ENCODE measurements at places on chromosomes 12 and 14.

DNA sequence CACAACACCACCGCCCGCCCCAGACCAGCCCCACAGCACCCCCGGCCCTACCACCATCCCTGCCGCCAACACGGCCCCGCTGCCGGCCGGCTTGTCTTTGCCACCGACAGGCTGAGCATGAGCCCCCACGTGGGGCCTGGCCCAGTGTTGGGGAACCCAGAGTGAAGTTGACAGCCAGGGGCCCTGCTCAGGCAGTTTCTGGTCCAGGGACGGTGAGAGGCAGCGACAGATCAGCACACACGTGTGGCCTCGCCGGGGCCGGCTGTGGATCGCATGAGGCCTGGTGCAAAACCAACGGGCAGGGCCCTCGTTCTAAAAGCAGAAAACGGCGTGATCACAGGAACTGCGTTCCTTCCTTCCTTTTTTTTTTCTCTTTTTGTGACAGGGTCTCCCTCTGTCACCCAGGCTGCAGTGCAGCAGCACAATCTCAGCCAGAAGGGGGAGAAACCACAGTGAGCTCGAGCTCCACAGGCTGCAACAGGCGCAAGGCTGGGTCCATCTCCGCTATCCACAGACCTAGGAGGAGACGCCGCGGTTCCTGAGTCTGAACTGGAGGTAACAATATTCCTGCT is 50.5 kb upstream of the FBRSL1 start:
- no peak for DNase-seq

GRCh38 chr14:99132821-99133635 is 139.0 kb downstream of the BCL11B start:
- no peak for DNase-seq

GRCh38 chr12:94867066-94867855 is 136.2 kb downstream of the NDUFA12 start:
- DNase-seq, result no peak

DNA sequence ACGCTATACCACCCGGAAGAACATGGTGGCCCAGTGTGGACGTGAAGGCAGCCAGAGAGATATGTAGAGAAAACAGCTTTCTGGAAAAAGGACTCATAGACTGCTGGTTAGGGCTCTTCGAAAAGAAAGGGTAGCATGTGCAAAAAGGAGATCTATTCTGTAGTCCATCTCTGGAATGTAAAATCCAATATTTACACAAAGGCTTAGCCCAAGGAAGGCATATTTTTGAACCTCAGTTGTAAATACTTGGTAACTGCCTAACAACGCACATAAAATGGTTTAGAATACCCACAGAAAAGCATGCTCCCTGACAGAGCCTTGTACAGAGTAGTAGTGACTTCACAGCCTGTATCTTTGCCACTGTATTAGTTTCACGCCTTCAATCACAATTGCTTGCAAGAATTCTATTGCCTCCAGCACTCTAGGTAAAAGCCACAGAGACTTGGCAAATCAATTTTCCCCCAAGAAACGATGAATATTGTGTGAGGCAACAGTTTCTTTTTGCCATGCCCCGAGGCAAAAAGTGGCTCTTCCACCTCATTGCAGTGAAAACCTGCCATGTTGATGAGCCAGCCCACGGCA is 59.2 kb downstream of the TRIM9 start:
- DNase-seq, result no peak

- DNase-seq, result no peak
Measured at GRCh38 chr14:99559286-99559990, 44.6 kb downstream of the CCDC85C start.

- DNase-seq, result no peak
Measured at GRCh38 chr14:24177891-24178290, 6.0 kb downstream of the REC8 start.

DNA sequence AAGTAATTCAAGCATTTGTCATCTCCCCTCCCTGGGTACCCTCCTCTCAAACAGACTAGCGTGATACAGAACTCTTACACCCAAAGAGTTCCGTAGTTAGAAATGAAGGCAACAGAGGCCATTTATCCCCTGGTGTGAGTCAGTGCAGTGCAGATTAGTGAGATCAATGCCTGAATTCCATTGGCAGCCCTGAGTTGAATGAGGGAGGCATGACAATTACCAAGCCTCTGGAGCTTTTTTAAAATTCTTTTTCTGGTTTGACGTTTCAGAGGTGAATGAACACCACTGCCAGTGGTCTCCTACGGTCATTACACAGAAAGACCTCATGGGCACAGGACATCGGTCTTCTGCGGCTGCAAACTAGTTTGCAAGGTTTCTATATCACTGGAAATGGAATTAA is 94.4 kb downstream of the PRIMA1 start:
- DNase-seq, result no peak

DNA sequence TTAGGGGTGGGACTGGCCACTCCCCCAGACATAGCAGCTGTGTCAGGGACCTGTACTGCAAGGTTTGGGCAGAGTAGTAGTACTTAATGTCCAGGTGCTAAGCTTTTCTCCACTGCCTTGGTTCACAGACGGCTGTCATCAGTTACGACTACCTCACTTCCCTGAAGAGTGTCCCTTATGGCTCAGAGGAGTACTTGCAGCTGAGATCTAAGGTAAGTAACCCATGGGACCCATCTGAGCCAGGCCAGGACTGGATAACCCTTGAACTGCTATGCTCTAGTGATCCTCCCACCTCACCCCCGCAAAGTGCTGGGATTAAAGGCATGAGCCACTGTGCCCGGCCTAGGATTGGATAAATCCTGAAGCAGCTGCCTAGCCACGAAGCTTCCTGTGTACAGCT is 22.4 kb downstream of the ADCK1 start:
- DNase-seq, result no peak

GRCh38 chr14:70036665-70037064 is 152.1 kb downstream of the SLC8A3 start:
- no peak for DNase-seq

DNA sequence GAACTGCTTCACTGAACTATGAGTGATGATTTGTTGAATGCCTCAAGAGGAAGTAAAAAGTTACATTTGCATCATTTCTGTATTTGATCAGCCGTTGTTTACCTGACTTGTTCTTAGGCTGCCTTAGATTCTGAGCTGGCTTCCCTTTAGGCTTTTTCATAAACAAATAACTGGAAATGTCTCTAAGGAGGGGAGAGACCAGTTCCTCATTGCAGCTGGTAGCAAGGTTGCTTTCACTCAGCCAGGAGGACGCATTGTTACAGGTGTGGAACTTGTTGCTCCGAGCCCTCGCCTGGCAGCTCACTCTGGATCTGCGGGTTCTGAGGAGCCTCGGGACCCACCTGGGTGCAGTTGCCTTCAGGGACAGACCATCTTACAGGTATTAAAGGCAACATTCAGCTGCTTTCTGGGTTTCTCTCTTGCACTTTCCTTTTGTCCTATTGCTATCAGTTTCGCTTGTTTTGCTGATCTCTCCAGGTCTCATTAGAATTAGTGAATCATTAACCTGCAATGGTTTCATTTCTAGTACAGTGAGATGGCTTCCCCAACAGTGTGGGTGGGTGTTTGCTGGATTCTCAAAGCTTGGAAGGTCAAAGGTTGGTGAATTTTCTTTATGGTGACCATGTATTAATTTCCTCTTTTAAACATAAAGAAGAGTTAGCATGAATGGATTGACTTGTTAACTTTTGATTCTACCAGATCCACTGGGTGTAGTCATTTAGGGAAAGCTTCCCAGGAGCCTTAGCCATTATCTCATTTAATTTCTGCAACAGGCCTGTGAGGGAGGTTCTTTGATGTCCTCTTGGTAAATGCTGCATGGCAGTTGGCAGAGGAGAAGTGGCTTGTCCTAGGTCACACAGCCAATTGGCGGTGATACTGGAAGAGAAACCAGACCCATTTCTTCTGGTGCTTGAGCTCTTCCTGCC is at the start of gene PLEKHG7:
PLEKHG7 (plus strand) TSS at position 236 of the 926 bp plus-strand sequence. CDS start 3,643 bp downstream, outside the sequence.
- no peak for DNase-seq

GRCh38 chr14:24613241-24613640 is 3.8 kb upstream of the GZMH start:
- no peak for DNase-seq

DNA sequence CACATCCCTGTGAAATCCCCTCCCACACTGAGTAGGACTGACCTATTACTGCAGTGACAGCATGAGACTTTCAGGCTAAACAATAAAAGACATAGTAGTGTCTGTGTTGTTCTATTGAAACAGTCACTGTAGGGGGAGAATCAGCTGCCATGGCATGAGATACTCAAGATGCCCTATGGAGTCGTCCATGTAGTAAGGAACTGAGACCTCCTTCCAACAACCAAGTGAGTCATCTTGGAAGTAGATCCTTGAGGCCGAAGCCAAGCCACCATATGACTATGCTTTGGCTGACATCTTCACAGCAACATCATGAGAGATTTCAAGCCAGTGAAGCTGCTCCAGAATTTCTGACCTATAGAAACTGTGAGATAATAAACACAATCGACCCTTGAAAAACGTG is 12.1 kb upstream of the LRP6 start:
- no peak for DNase-seq

DNA sequence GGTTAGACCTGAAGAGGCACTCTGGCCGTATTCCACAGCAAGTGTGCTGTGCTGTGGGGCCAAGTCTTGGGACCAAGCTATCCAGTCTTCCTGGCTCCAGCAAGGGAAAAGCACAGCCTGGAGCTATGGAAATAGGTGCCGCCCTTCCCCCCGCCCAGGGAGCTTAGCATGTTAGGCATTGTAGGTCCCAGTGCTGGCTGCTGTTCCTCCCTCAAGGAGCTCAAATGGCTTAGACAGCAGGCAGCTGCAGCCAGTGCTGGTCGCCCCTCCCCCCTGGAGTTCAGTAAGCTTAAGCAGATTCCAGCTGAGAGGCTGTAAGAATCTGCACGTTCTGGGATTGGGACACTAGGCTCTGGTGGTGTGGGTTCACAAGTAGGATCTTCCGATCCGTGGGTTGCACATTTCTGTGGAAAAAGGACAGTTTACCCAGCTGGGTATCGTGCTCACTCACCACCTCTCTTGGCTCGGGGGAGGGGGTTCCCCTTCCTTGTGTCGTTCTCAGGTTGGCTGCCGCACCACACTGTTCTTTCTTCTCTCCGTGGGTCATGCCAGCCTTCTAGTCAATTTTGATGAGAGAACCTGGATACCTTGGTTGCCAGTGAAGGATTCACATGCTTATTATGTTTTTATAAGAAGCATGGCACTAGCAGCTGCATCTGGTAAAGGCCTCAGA is 127.3 kb downstream of the CNTN1 start:
- no peak for DNase-seq

DNA sequence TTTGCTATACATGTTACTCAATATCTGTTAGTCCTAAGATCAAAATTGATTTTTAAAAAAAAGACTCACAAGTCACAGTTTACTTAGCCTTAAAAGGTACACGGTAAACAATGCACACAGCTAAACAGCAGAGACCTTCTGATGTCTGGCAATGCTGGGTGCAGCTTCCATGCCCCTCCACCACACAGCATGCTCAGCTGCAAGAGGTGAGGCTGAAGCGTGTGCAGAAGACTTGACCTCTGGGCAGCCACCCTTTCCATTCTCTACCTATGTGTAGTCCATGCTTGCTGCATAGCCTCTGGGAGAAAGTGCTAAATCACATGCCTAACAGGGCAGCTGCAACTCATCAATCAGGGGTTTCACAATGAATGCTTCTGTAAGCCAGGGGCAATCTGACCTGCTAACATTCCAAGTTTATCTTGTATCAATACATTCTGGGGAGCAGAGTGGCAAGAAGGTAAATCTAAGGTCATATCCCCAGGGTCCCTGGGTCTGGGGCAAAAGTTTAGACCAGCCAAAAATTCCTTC is 44.5 kb upstream of the AMN1 start:
- no peak for DNase-seq

- no peak for DNase-seq
Measured at GRCh38 chr14:87170179-87170578, 822.8 kb downstream of the GALC start.

DNA sequence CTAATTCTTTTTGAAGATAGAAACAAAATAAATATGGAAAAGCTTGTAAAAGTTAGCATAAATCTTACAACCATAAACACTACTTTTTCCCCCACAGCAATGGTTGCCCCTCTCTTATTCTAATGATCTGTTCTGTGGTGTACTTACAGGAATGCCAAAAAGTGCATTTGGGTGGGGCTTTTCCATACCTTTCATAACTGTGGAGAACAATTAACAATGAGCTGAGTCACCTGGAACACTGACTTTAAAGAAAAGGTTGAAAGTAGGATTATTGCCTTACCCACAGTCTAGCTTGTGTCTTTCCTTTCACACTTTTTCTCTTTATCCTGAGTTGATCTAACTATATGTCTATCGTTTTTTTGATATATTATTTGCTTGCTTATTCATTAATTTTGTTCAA is 86.9 kb downstream of the TPH2 start:
- DNase-seq, result no peak

DNA sequence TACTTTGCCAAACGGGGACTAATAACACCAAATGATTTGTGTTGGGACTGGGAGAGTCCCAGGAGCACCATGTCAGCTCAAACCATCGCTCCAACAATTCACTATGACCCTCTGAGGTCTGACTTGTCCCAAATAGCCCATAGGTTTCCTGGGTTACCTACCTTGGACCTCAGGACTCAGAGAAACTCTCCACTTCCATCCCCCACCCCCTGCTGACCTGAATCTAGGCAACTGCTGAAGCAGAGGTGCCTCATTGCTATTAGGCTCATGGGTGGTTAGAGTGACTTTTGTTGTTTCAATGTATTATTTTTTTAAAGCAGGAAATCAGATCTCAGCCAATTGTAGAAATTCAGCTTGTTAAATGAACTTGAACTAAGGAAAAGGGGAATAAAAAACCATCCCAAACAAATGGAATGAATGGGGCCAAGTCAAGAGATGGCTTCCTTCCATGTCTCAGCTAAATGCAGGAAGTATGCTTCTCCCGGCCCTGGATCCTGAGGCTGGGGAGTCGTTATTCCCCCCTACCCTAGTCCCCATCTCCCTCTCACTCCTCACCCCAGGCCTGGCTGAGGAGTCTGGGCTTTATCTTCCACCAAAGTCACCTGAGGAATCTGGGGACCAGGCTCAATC is 80.9 kb upstream of the SLC24A4 start:
- DNase-seq, result no peak

DNA sequence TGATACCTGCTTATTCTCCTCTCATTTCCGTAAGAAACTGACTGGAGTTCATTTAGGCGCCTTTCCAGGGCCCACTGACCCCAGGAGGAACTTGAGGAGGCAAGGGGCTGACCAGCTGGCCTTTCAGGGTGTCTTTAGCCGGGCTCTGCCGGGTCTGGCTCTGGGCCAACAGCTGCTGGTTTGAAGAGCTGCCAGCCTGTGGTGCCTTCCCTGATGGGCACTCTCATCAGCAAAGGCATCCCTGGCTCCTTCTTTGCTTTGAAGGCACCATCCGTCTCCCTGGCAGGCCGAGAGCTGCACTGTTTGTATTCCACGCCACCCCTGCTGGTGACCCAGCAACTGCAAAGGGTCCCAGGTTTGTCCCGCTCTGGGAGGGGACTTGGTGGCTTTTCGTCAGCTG is 42.0 kb downstream of the IQSEC3 start:
- DNase-seq, result no peak

- DNase-seq, result no peak
Measured at GRCh38 chr14:75155169-75155568, 21.2 kb downstream of the TMED10 start.

DNA sequence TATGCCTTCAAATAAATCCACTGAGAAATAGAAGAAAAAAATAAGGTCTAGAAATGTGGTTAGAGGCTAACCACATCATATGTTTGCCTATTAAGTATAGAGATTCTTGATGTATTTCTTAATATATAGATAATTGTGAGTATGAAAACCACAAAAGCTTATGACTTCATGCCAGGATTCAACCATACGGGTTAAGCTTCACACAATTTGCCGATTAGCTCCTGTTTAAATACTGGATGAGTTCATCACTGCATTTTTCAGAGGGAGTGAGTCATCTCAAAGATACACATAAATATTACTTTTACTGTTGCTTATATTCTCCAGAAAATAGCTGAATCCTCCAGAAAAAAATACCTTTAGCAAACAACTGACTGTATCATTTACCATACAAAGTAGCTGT is 79.6 kb downstream of the RPL10L start:
- DNase-seq, result no peak
